AG10803 (cell line): ENCODE measurements at places on chromosomes 4 and X.

GRCh38 chr4:45453258-45453853 is 670.5 kb downstream of the GABRG1 start:
- DNase-seq: peak; percentile 1

DNA sequence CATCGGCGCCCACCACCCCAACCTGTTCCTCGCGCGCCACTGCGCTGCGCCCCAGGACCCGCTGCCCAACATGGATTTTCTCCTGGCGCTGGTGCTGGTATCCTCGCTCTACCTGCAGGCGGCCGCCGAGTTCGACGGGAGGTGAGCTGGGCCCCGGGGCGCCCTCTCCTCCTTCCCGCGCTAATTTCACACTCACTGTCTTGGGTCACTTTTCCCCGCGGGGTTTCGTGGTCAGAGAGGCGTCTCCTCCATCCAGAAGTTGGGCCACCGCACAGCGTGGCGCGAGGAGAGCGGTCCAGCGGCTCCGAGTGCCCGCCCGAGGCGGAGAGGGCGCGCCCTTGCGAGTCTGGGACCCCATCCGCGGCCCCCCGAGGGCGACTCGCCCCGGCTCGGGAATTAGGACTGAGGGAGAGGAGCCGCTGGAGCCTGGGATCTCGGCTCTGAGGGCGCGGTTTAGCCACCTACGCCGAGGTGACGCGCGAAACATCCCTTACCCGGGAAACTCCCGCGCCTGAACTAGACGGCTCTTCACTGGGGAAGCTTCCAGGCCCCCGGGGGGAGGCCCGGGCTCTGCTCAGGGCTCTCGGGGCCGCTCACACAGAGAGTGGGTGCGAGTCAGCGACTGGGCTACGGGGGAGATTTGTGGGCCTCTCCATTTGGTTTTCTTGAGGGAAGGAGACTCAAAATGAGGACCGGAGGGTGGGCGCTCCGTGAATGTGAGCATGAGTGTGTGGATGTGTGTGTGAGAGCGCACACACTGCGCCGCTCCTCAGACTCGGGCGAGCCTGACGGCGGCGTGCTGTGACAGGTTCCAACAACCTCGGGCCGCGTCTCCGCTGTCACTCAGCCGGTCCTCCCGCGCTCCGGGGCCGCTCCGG is 551 bp downstream of the NPNT start:
- no peak for DNase-seq

GRCh38 chrX:84064164-84064563 is 123.8 kb downstream of the RPS6KA6 start:
- peak; percentile 21 for DNase-seq

- DNase-seq: no peak
Measured at GRCh38 chr4:174794543-174795094, 34.4 kb downstream of the GLRA3 start.

GRCh38 chr4:13539047-13539618 is 5.2 kb downstream of the NKX3-2 start:
- DNase-seq: no peak

DNA sequence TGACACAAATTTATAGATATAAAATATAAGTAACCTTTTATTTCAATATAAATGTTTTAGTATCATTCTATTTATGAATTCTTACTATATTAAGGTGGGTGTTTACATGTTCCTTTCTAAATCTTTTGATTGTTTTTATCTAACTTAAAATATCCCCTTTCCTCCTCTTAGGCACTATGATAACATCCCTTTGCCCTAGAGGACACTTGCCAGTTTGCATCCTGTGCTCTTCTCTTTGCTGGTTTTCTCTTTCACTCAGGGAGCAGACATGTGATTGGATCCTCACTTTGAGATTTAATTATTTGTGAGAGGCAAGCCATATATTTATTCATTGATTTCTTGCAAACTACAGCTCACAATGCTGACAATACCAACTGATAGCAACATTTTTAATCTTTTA is 16.2 kb downstream of the LRIT3 start:
- DNase-seq: no peak

DNA sequence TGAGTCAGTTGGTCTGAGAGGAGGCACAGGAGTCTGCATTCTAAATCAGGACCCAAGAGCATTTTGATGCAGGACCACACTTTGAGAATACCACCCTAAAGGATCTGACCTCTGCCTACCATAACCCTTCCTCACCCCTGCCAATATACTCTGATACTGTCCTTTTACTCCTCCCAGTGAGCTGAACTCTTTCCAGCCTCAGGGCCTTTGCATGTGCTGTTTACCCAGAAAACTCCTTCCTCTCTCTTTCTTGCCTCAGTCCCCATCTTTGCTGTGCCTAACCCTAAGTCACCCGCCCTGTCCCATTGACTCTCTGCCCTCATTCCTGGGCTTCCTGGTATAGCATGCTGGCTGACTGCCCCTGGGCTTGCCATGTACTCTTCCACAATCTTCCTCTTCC is 54.7 kb downstream of the OCRL start:
- no peak for DNase-seq

- no peak for DNase-seq
Measured at GRCh38 chrX:15358533-15358932, 23.2 kb upstream of the PIGA start.

DNA sequence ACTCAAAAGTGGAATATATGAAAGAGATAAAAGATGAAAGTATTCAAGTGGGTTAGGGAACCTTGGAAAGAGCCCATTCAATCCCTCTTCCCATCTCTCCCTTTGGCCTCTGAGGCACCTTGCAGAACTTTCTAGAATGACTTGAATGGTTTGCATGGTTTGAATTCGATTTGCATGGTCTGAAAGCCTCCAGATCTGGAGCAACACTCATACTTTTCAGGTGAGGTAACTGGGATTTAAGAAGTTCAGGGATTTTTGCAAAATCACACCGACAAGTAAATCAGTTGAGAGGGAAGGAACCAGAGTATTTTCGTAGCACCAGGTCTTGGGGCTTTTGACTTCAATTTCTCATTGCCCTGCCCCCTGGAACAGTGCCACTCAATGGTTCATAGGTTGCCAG is 476.0 kb upstream of the FTHL17 start:
- DNase-seq: peak; percentile 20

- no peak for DNase-seq
Measured at GRCh38 chrX:130851569-130851968, 51.4 kb downstream of the ENOX2 start.

DNA sequence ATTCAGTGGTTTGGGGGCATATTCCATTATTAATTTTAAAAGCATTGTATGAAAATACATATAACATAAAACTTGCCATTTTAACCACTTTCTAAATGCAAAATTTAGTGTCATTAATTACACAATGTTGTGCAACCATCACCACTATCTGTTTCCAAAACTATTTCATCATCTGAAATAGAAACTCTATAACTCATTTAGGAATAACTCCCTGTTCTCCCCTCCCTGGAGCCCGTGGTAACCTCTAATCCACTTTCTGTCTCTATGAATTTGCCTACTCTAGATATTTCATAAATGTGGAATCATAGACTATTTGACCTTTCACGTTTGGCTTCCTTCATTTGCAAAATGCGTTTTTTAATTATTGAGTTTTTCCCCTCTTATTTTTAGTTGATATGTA is 101.4 kb upstream of the GPC4 start:
- no peak for DNase-seq

DNA sequence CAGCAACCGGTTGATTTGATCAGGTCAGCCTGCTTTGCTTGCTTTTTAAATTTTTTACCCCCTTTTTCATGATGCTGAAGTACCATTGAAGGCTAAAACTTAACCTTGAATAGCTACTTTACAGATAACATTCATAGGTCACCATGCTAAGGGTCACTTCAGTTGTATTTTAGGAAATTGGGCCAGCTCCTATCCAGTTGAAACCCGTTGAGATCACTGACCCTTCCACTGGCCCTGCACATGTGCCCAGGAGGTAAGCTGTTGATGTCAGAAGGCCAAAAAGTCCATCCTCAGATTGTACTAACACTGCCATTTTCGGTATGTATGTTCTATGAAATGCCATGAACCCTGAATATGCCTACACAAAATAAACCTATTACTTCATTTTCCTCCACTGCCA is 133.0 kb upstream of the FAT4 start:
- no peak for DNase-seq

DNA sequence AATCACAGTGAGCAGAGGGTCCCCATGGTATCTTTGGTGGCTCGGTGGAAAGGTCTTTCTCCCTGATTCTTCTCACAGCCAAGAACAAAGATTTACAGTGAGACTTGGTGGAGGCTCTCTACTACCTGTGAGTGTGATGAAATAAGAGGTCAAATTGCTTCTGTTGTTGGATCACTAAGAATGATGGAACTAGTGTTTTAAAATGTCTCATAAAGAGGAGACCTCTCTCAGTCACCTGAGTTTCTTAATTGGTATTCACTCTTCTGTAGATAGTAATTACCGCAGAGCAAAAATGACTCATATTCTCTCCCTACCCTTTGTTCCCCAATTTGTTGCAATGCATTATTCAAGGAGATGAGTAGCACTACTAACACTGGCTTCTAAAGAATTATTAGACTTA is 100.9 kb upstream of the TBC1D9 start:
- no peak for DNase-seq

- no peak for DNase-seq
Measured at GRCh38 chr4:45102716-45103115, 376.4 kb upstream of the GNPDA2 start.

GRCh38 chr4:157115613-157116335 is 39.8 kb downstream of the GLRB start:
- DNase-seq: peak; percentile 82

- DNase-seq: no peak
Measured at GRCh38 chrX:149120459-149120858, 384.6 kb downstream of the IDS start.

DNA sequence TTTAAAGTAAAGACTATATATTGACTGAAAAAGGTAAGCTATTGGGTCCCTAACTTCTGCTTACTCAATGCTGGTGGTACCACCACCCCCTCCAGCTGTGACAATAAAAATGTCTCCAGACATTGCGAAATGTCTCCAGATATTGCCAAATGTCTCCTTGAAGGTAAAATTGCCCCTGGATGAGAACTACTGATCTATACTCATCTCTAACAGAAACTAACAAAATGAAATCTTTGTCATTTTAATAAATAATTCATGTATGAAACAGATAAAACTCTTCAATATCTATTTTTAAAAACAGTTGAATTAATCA is 20.1 kb downstream of the CLTRN start:
- DNase-seq: no peak

DNA sequence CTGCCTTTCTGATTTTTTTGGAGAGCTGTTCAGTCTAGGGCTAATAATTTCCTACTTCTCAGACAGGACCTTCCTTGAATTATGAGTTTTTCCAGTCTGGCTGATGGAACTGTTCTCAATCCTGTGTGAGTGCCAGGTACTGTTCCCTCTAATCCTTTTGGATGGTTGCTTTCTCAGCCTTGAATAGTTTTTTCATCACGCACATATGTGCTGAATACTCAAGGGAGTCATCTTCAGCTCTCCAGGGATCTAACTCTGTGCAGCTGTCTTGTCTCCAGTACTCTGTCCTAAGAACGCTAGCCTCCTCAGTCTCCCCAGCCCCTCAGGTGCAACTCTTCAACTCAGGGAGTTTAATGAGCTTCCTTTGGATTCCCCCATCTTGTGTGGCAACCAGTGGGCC is 93.2 kb downstream of the GASK1B start:
- peak; percentile 73 for DNase-seq

DNA sequence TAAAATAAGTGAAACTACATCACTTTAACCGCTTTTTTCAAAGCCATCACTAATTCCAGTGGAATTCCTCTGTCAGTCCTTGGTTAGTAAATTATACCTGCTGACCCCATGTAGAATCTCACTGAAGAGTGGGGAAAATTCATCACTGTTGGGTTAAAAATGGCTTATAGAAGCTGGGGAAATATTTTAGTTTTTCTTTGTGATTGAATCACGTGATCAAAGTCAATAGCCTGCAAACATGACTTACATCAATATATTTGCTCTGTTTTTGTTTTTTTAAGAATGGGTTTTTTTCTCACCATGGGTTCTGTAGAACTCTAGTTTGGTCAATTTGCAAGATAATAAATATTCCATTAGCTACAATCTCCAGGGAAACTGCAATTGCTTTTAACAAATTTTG is 445.2 kb upstream of the FAM47C start:
- no peak for DNase-seq

GRCh38 chr4:151215295-151215694 is 61.7 kb upstream of the PRSS48 start:
- DNase-seq: no peak

DNA sequence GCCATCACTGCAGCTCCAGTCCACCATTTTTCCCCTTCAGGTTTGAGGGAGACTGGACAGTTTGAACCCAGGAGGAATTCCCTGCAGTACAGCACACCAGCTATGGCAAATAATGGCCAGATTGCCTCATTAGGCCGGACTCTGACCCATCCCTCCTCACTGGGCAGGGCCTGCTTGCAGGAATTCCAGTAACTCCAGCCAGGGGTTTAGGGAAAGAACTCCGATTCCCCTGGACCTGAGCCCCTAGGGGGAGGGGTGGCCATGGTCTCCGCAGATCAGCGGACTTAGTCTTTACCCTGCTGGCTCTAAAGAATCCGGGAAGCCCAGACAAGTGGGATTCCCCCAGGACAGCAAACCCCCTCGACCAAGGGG is 342.8 kb downstream of the DMD start:
- DNase-seq: no peak

DNA sequence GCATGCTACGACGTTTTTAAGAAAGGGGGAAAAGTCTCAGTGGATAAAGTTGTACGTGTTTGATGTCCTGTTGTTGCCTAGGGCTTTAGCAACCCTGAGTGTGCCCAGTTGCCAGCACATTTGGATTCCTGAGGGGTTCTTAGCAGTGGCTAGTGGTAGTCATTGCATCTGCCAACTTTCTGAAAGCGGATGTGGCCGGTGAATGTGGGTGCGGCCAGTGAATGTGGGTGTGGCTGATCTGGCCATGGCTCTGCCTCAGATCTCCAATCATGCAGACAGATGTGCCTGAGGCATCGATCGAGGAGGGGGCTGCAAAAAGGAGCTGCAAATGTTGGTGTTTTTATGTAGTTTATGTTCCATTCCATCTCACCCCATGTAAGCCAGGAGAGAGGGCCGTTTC is 41.5 kb upstream of the FAT1 start:
- peak; percentile 71 for DNase-seq

GRCh38 chrX:17527922-17528321 is 152.9 kb downstream of the NHS start:
- no peak for DNase-seq

DNA sequence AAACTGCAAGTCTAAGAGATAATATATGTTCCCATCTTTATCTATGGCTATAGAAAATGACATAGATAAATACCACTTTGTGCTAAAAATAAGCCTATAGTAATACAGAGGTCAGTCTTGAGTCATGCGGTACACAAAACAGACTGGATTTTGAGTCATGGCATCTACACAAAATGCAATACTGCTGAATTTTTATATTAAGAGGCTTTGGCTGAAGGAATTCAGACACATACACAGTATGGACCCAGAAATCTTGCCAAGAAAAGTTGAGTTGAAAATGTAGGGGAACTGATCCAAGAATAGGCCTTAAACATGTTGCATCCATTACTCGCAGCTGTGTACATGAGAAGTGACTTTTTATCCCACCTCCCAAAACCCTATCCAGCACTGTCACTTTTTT is 184.4 kb downstream of the TENM3 start:
- DNase-seq: peak; percentile 22
